Activated T-cell treated with anti-CD3 and anti-CD28 coated beads for 1 hour (primary cell): ENCODE measurements at places on chromosomes 1 and 21.

GRCh38 chr1:45470306-45470798, 20.6 kb downstream of the TESK2 start:
- DNase-seq = no peak

GRCh38 chr1:22163564-22163963, 20.7 kb upstream of the WNT4 start:
- DNase-seq = no peak

GRCh38 chr1:54347955-54348699, 58.1 kb downstream of the SSBP3 start:
- DNase-seq = no peak

GRCh38 chr1:35452106-35452774, 105.0 kb downstream of the KIAA0319L start:
- no peak for DNase-seq

GRCh38 chr1:7042322-7043190, 257.3 kb downstream of the CAMTA1 start:
- DNase-seq = no peak

GRCh38 chr1:57300186-57300585, 123.7 kb downstream of the DAB1 start:
- no peak for DNase-seq

- DNase-seq = no peak
These were observed 74.5 kb downstream of the NID1 start for GRCh38 chr1:235990330-235990795.

DNA sequence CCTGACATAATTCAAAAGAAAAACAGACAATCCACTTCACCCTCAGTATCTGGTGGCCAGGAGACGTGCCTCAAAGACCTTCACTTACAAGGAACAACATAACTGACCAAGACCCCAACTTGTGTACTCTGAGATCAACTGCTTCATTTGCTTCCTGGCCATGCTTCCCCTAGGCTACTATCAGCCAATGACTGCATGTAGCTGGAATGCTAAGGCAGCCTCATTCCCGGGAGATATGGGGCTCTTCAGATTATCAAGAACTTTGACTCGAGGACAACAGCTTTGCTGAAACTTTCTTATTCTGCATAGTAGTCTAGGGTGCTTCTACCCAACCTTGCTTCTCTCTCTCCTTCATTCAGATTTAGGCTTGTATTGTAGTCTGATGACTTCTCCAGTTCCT, 11.7 kb upstream of the UCK2 start:
- no peak for DNase-seq

GRCh38 chr1:109931911-109932636, 21.4 kb downstream of the CSF1 start:
- DNase-seq = no peak

DNA sequence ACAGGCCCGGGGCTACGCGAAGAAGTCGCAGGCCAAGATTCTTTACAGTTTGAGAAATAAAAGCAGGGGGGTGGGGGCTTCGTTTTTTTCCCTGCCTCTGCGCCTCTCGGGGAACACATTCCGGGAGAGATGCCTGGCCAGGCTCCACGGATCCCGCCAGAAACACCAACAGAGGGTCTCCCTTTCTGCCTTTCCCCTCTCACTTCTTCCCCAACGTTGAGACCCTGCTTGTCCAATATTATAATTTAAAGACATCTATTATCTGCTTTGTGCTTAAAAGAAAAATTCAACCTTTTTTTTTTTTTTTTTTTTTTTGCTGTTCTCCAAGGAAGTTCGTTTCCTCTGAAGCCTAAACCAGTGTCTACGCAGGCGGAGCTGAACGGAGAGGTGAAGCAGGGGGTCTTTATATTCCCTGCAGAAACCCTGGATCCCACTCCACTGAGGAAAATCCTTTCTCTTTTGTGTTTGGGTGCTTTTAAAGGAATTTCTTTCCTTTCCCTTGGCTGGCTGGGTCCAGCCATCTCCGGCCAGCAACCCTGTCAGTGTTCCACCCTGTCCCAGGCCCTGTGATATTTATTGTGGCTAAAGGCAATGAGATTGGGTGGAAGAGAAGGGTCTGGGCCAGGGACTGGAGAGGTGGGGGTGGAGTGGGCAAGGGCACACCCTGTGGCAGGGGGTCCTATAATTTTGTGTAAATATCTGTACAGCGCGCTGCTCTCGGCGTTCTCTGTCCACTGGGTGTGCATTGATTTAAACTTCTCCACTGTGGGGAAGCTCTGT, 2.2 kb downstream of the FOXD2 start:
- no peak for DNase-seq

GRCh38 chr1:206788487-206789050, 16.3 kb upstream of the IL10 start:
- DNase-seq = no peak

- DNase-seq = no peak
These were observed 24.1 kb upstream of the CNN3 start for GRCh38 chr1:94951046-94951445.

DNA sequence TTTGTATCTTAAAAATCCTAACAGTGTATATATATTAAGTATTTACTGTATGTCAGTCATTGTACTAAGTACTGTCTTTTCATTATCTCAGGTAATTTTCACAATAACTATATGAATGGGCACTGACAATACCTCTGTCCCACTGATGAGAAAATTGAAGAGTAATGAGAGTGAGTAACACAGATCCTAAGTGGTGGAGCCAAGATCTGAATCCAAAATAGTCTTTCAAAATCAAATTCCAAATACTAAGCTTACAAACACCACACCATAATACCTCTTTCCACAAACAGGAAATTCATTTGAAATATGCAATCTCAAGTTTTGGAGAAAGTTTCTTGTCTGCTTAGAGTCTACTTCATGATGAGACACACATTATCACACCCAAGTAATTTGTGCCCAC, 105.9 kb upstream of the EDEM3 start:
- no peak for DNase-seq

- DNase-seq = no peak
These were observed 57.8 kb upstream of the USP24 start for GRCh38 chr1:55272994-55273393.

- no peak for DNase-seq
These were observed 3.0 kb downstream of the PEAR1 start for GRCh38 chr1:156896490-156897033.

DNA sequence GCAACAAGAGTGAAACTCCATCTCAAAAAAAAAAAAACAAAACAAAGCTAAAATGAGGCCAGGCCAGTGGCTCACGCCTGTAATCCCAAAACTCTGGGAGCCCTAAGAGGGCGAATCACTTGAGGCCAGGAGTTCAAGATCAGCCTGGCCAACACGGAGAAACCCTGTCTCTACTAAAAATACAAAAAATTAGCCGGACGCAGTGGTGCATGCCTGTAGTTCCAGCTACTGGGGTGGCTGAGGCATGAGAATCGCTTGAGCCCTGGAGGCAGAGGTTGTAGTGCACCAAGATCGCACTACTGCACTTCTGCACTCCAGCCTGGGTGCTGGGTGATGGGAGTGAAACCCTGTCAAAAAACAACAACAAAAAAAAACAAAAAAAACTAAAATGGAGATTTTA, 191.2 kb upstream of the SGIP1 start:
- DNase-seq = no peak

GRCh38 chr21:42031816-42032215, 21.7 kb upstream of the ZBTB21 start:
- DNase-seq = no peak

GRCh38 chr1:4224684-4225467, 324.8 kb upstream of the C1orf174 start:
- no peak for DNase-seq

DNA sequence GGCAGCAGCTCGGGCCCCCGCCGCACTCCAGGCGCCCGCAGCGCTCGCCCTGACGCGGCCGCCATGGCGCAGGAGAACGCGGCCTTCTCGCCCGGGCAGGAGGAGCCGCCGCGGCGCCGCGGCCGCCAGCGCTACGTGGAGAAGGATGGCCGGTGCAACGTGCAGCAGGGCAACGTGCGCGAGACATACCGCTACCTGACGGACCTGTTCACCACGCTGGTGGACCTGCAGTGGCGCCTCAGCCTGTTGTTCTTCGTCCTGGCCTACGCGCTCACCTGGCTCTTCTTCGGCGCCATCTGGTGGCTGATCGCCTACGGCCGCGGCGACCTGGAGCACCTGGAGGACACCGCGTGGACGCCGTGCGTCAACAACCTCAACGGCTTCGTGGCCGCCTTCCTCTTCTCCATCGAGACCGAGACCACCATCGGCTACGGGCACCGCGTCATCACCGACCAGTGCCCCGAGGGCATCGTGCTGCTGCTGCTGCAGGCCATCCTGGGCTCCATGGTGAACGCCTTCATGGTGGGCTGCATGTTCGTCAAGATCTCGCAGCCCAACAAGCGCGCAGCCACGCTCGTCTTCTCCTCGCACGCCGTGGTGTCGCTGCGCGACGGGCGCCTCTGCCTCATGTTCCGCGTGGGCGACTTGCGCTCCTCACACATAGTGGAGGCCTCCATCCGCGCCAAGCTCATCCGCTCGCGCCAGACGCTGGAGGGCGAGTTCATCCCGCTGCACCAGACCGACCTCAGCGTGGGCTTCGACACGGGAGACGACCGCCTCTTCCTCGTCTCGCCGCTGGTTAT, 2.8 kb downstream of the KCNJ9 start:
- peak; percentile 68 for DNase-seq

DNA sequence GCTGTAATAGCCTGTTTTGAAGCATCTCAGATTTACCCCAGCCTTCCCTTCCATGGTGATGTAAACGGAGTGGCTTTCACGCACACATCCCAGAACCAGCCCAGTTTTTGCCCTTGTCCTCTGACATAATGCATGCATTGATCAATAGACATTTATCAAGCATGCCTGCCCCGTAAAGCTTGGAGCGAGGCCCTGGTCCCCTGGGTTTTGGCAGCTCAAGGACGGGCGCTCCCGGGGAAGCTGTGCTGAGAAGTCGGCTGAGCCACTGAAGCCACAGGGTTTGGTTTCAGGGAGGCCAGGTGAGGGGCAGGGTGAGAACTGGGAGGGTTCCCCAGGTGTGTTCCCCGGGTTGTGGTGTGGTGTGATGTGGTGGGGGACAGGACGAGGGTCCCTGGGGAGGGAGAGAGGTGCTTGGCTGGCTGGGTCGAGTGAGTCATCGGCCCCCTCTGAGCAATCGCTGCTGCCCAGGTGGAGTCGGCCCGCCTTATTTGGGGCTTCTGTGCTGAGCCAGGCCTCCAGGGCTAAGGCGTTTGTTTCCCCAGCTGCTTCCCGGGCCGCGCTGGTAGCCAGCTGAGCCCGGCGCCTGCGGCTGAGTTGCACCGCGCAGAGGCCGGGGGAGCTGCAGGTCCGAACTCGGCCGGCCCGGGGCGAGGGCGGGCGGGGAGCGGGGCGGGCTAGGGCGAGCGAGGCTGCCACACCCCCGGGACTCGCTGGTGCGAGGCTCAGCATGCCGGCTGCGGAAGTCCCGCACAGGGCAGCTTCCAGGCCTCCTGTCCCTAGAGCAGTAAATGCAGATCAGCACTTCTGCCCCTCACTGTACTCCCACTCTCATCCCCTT, 23.6 kb downstream of the ATP2B4 start:
- peak; percentile 52 for DNase-seq

DNA sequence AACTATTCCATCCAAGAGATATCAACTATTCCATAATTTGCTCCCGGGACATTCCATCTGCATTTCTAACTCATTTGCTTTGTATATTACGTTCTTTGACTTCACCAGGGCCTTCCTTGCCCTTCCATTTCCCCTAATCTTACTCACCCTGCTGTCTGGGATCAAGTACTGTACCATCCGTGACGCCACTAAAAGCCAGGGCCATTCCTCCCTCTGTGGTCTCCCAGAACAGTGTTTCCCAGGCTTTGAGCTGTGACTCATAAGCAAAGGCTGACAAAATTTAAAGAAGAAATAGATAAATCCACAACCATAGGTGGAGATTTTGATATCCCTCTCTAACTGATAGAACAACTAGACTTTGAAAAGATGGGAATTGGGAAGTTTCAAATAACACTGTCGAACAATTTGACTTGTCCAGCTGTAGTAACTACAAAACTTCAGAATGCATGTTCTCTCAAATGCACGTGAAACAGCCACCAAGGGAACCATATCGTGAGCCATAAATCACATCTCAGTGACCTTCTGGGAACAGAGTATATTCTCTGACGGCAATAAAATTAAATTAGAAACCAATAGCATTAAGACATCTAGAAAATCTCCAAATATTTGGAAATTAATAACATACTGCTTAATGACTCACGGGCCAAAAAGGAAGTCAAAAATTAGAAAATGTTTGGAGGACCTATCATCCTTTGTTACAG, 501.0 kb downstream of the SETD4 start:
- no peak for DNase-seq

DNA sequence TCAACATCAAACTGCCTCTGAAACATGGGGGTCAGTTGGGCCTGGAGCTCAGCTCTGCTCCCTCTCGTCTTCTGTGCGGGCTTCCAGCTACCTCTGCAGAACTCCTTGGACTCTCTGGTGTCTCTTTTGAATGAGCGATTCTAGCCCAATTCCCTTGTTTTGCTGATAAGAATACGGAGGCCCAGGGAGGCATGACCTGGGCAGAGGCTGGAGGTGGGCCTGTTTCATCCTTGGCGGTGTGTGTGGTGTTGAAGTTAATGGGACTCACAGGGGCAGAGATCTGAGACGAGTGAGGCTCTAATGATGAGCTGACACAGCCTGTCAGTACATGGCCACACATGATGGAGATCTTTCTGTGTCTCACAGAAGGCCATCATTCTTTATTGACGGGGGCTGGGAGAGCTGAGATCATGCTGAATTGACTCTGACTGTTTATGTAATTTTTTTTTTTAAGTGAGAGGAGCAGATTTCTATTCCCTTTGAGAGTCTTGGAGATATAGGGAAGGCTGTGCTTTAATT, 134.5 kb downstream of the URB2 start:
- no peak for DNase-seq

DNA sequence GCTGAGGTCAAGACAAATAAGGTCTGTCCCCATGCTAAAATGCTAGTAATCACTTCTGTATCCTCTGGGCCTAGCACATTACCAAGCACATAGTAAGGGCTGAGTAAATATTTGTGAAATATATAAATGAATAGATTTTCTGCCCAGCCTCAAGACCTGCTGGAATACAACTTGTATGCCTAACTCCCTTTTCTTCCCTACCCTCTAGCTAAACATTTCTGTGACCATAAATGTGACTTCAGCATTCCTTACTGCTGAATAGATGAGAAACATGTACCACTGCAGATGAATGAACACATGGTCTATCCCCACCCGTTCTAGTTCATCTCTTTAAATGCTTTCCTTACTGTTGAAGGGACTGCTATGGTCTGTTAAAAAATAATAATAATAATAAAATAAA, 209.0 kb upstream of the HOOK1 start:
- no peak for DNase-seq

GRCh38 chr1:59687081-59687480, 127.7 kb upstream of the HOOK1 start:
- DNase-seq = no peak

- DNase-seq = no peak
These were observed 7.4 kb upstream of the B3GALNT2 start for GRCh38 chr1:235511470-235512240.
